ENCODE measurements at places on chromosomes 7 and 10.

DNA sequence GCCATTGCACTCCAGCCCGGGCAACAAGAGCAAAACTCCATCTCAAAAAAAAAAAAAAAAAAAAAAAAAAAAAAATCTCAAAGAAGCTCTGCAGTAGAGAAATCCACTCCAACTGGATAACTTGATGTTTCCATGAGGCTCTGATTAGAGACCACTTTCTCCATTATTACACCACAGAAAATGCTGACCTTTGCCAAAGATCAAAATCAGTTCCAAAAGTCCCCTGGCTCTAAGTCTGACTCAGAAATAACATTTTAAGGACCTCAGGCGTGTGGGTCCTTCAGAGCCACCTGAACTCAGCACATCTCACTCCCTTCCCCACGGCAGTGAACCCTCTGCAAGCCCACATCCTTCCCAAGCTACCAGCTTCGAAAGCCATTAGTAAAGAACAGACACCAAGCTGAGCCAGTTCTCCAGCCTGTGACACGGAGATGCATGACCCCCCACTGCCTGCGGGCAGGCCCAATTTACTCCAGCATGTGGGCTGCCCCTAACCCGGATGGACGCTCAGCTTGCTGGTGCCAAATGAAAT, 13.8 kb upstream of the TMEM120A start:
- DNase-seq = no peak

DNA sequence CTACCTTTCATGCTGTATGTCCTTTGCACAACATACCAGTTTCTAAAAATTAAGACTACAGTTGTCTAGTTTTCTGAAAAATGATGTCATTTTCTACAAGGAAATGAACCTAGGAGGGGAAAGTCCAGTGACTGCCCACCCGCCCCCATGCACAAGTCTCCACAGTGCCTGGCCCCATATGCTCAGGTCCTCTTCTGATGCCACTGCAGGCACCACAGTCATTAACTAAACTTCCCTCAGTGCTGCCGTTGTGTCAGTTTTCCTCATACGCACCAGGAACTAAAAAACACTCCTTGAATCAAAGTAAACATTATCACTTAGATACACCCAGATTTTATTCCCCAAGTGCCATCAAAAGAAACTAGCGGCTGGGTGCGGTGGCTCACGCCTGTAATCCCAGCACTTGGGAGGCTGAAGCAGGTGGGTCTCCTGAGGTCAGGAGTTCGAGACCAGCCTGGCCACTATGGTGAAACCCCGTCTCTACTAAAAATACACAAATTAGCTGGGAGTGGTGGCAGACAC, 6.9 kb upstream of the TNS3 start:
- DNase-seq = no peak

DNA sequence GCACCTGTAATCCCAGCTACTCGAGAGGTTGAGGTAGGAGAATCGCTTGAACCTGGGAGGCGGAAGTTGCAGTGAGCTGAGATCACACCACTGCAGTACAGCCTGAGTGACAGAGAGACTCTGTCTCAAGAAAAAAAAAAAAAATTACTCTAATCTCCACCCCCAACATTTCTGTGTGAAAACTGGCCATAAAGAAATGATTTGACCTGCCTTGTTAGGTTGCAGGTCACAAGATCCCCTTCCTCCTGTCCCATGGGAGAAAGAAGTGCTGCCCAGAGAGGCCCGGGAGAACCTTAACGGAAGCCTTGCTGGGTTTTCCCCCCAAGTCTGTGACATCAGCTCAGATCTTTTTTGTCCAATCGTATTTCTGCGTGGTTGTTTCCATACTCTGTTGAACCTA, 8.7 kb upstream of the CALHM1 start:
- DNase-seq = no peak

GRCh38 chr10:94193466-94193924, 169.2 kb downstream of the NOC3L start:
- DNase-seq = no peak

- no peak for DNase-seq
Measured at GRCh38 chr10:101651336-101651735, 43.6 kb downstream of the FBXW4 start.

DNA sequence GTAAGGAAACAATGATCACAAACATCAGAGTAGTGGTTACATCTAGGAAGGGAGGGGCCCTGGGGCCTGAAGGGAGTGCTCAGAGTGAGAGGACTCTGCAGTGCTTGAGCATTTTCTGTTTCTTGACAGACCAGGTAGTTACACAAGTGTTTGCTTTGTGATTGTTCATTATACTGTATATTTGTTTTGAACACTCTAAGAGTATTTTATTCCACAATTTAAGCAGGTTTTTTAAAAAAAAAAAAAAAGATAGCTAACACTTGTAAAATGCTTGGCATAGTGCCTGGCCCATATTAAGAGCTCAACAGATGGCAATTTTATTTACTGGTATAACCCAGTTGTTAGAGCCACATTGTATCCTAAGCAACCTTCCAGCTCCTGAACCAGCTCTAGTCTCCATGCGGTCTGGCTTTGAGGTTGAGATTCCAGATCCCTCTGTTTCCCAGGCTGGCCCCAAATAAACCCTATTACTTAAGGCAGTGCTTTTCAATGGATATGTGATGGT, 20.1 kb upstream of the ATXN7L1 start:
- DNase-seq = no peak

- no peak for DNase-seq
Measured at GRCh38 chr7:129907122-129907736, 45.5 kb downstream of the UBE2H start.

DNA sequence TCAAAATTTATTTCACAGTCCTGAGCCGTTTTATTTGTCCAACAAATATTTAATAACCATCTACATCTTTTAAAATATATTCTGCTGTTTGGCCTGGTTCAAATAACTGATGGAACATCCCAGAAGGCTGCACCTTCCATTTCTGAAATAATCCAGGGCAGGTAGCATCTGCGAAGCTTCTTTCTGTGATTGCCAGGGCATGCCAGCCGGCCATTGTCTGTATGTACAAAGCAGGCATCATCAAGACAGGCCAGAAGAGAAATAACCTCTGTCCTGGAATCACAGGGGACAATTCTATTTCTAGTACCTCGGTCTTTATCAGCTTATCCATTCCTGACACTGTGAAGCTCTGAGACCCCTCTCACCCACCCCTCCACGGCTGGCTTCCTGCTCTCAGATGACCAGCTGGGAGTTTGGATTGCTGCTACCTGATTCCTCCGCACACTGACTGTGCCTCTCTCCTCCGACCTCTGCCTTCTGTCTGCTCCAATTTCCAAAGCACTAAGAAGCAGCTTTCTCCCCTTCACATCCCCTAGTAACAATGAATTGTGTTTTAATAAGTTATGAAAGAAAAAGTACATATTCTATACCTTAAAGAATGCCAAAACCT, 8.0 kb downstream of the DGKI start:
- no peak for DNase-seq

DNA sequence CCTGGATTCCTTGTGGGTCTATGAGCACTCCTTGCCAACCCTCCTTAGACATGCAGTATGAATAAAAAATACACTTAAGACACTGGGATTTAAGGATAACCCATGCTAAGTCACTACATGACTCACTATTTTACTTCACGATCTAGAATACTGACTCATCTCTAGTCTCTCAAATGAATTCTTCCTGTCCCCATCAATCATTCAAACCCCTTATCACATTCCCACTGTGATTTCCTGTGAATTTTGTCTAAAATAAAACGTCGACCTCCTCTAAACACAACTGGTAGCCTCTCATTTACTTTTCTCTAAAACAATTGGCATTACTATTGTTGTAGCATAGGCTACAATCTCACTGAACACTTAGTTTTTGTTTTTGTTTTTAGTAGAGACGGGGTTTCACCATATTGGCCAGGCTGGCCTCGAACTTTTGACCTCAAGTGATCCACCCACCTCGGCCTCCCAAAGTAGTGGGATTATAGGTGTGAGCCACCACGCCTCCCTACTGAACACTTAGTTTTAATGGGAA, 3.9 kb upstream of the IQUB start:
- DNase-seq = no peak

GRCh38 chr10:2628705-2629104, 438.6 kb upstream of the PFKP start:
- no peak for DNase-seq

- no peak for DNase-seq
Measured at GRCh38 chr10:86225103-86225782, 141.4 kb downstream of the GRID1 start.

- DNase-seq = no peak
Measured at GRCh38 chr10:98299341-98299740, 31.3 kb upstream of the LOXL4 start.

DNA sequence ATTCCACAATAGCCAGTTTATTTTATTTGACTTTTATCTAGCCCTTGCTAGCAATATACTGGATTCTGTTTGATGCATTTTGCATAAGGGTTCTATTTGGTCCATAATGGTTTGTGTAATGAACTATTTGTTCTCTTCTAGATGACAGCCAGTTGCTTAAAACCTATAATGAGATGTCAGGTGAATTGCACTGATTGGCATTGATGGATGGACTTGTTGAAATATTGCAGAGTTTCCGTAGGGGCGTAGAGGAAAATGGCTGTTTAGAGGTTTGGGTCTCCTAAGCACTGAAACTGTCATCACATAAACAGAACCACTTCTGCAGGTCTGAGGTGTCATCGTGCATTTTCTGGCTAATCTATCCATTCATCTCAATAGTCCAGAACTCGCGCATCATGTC, 124.9 kb upstream of the HDAC9 start:
- no peak for DNase-seq

GRCh38 chr7:24949884-24950283, 30.1 kb downstream of the OSBPL3 start:
- no peak for DNase-seq

DNA sequence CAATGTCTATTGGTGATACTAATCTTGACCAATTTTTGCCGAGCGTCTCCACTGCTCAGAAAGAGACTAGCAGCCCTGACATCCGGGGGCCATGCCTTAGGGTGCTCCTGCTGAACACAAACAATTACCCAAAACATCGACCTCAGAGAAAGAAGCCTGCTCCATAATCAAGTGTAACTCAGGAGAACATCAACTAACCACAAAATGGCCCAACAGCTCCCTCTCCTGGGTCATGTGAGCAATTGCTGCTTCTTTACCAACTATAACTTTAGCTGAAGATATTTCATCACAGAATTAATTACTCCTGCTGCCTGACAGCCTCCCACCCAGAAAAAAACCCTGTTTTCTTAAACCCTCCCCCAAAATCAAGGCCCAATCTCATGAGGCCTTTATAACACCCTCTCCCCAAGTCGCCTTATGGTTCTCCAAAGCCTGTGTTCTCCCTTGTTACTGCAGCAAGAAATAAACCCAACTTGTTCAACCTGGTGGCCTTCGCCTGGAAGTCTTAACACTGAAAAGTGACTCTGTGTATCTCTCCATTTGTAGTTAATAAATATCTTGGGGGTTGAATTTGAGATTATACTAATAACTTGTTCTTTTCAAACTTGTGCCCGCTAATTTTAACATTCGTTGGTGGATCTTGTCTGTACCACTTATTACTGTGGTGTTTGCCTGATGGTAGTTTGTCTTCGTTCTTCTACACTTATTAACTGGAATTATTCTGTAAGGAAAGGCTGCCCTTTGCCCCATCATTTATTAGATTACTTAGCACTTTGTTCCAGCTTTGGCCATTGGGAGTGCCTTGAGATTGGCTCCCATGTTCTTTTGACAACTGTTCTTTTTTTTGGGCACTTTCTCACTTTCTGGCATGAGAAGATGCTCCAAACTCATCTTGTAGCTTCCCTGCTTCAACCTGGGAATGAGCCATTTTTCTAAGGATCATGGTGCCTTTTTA, 21.2 kb upstream of the RAMP3 start:
- DNase-seq = peak; percentile 65

DNA sequence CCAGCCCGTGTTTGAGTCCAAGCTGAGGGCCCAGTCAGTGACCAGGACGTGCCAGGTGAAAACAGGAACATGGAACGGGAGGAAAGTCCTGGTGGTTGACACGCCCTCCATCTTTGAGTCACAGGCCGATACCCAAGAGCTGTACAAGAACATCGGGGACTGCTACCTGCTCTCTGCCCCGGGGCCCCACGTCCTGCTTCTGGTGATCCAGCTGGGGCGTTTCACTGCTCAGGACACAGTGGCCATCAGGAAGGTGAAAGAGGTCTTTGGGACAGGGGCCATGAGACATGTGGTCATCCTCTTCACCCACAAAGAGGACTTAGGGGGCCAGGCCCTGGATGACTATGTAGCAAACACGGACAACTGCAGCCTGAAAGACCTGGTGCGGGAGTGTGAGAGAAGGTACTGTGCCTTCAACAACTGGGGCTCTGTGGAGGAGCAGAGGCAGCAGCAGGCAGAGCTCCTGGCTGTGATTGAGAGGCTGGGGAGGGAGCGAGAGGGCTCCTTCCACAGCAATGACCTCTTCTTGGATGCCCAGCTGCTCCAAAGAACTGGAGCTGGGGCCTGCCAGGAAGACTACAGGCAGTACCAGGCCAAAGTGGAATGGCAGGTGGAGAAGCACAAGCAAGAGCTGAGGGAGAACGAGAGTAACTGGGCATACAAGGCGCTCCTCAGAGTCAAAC, 5.2 kb downstream of the GIMAP5 start:
- no peak for DNase-seq

GRCh38 chr10:102646610-102647442, 2.5 kb downstream of the TRIM8 start:
- DNase-seq = peak; percentile 60

DNA sequence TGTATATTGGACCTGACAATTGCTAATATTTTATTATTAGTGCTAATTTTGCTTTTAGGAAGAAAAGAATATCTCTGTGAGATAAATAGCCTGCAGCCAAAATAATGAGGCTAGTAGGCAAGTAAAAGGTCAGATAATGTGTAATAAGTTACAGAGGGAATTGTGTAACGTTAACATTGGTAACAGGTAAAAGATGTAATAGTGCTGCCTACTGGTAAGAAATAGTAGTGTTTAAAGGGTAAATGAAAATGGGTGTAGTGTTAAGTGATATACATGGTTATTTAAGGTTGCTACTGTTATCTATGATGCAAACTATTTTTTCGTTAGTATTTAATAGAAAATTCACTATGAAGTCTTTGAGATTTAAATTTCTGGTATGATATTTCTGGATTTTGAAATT, 9.2 kb upstream of the FOXP2 start:
- no peak for DNase-seq

- DNase-seq = no peak
Measured at GRCh38 chr10:84991301-84991700, 662.9 kb downstream of the CCSER2 start.

DNA sequence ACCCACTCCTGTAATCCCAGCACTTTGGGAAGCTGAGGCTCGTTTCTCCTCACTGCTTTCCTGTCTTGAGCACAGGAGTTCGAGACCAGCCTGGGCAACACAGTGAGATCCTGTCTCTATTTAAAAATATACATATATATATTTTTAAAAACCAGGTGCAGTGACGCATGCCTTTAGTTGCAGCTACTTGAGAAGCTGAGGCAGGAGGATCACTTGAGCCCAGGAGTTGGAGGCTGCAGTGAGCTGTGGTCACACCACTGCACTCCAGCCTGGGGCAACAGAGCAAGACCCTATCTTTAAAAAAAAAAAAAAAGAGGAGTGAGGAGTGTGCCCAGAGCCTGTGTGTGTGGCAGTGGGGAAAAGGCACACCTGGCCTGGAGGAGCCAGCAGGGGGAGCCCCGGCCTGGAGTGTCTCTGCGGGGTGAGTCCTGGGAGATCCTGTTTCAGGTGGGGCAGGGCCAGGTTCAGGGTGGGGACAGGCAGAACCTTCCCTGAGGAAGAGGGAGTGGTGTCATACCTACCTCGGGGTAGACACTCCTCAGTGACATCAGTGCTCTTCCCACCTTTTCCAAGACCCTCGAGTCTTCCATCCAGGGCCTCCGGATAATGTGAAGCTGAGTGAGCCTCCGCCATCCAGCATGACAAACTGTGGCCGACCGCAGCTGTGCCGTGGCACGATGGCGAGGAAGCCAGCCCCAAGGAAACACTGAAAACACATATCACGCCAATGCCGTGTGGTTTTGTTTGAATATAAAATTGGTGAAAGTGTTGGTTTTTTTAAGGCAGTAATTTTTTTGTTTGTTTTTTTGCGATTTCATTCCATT, 9.0 kb upstream of the ARPC1B start:
- peak; percentile 50 for DNase-seq

All from CD8-positive, alpha-beta memory T cell (primary cell).